ENCODE measurements at places on chromosomes 13 and 19.
A peak's percentile ranks its signal among the peaks of the same experiment; 100 is the strongest.

- no peaks in the 10 kb centered on the region for H3K36me3 ChIP-seq
- H3K4me3 ChIP-seq: no peak overlapping the region
These were observed 606.7 kb upstream of the KLHL1 start for GRCh38 chr13:70714993-70715392.

DNA sequence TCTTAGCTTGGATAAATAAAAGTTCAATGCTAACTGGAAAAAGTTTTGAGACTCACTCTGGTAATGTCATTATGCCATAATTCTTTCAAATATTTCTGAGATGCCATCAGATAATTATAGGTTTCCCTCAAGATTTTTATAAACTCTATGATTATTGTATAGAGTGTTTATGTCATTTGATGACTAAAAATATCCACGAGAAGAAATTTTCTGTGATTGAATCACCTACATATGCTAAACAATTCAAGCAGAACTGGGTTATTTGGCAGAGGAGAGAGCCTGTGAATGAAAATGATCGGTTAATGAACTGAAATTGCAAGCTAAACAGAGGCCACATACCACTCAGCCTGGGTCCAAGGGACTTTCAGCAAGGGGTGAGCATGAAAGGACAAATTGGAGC lies 92.6 kb upstream of the TSC22D1 start:
- no peak overlapping the region for H3K27ac ChIP-seq
- H3K4me1 ChIP-seq: no peaks in the 10 kb centered on the region
- no peaks in the 10 kb centered on the region for H3K36me3 ChIP-seq
- no peak overlapping the region for H3K4me3 ChIP-seq

GRCh38 chr13:104143760-104144416 lies 1077.7 kb upstream of the SLC10A2 start:
- DNase-seq: no peak
- no peaks in the 10 kb centered on the region for H3K27me3 ChIP-seq
- no peak overlapping the region for H3K4me3 ChIP-seq
- H3K36me3 ChIP-seq: no peaks in the 10 kb centered on the region
- H3K27ac ChIP-seq: no peak overlapping the region

- no peaks in the 10 kb centered on the region for H3K36me3 ChIP-seq
- no peaks in the 10 kb centered on the region for H3K27me3 ChIP-seq
- DNase-seq: no peak
- H3K27ac ChIP-seq: no peak overlapping the region
- no peaks in the 10 kb centered on the region for H3K4me1 ChIP-seq
- H3K4me3 ChIP-seq: no peak overlapping the region
These were observed 356.9 kb downstream of the NDFIP2 start for GRCh38 chr13:79837741-79838450.

GRCh38 chr13:27824121-27824520 lies 31.8 kb downstream of the GSX1 start:
- H3K4me1 ChIP-seq: peaks cover 3% of the 10 kb centered on the region
- no peak for DNase-seq
- H3K27ac ChIP-seq: no peak overlapping the region
- H3K27me3 ChIP-seq: peaks cover 7% of the 10 kb centered on the region
- H3K4me3 ChIP-seq: no peak overlapping the region

DNA sequence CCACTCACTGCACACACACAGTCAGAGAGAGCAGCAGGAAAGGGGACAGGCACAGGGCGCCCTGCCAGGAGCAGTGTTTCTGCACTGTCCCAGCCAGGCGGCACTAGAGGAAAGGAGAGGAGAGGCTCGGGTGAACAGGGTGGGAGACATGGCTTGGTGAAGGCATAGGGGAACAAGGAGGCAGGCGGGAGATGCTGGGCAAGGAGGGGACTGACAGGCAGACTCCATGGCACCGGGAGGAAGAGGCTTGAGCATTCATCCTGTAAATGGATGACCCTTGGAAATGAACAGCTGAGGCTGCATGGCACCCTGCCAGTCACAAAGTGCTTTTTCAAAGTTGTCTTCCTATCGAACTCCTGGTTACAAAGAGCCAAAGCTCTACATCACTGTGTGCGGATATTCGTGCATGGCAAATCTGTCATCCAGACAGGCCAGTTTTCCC lies 22.4 kb downstream of the MED26 start:
- no peak overlapping the region for H3K27ac ChIP-seq
- no peak for DNase-seq
- no peaks in the 10 kb centered on the region for H3K4me1 ChIP-seq
- H3K4me3 ChIP-seq: no peak overlapping the region

DNA sequence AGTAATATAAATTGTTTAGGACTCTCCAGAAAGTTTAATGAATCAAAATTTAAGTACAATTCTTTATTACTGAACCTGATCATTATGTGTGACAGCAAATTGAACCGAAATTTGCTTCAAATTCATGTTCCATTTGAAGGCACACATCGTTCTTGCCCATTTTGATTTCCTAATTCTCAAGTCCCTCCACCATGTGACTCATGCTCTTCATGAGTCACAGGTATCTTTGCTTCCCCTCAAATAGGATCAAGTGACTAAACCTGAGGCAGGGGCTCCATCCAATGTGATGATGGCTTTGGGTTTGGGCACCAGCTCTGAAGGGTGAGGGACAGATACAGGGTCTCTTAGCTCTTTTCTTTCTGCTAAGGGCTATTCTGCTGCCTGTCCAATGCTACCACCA lies 86.1 kb downstream of the THSD1 start:
- no peak overlapping the region for H3K27ac ChIP-seq
- DNase-seq: no peak
- H3K36me3 ChIP-seq: no peaks in the 10 kb centered on the region
- no peaks in the 10 kb centered on the region for H3K4me1 ChIP-seq
- H3K27me3 ChIP-seq: no peaks in the 10 kb centered on the region

- H3K4me3 ChIP-seq: no peak overlapping the region
- H3K27me3 ChIP-seq: no peaks in the 10 kb centered on the region
- no peak overlapping the region for H3K27ac ChIP-seq
- H3K36me3 ChIP-seq: no peaks in the 10 kb centered on the region
These were observed 201.5 kb upstream of the CSNK1A1L start for GRCh38 chr13:37306778-37307544.

GRCh38 chr19:2050349-2050990 lies 574 bp downstream of the MKNK2 start:
- no peaks in the 10 kb centered on the region for H3K27me3 ChIP-seq
- peak overlapping the region; percentile 98 for H3K4me3 ChIP-seq
- no peak for DNase-seq
- H3K27ac ChIP-seq: peak overlapping the region; percentile 88
- peaks cover 5% of the 10 kb centered on the region for H3K36me3 ChIP-seq
- peaks cover 58% of the 10 kb centered on the region for H3K4me1 ChIP-seq

GRCh38 chr19:39160523-39160861 lies 34.9 kb downstream of the PAK4 start:
- no peak overlapping the region for H3K4me3 ChIP-seq
- H3K27ac ChIP-seq: no peak overlapping the region
- no peaks in the 10 kb centered on the region for H3K4me1 ChIP-seq
- no peak for DNase-seq

GRCh38 chr13:53167561-53167960 lies 138.9 kb downstream of the OLFM4 start:
- no peak for DNase-seq
- no peaks in the 10 kb centered on the region for H3K36me3 ChIP-seq
- H3K27me3 ChIP-seq: no peaks in the 10 kb centered on the region
- no peaks in the 10 kb centered on the region for H3K4me1 ChIP-seq
- no peak overlapping the region for H3K27ac ChIP-seq

All from CD8-positive, alpha-beta memory T cell (primary cell).